ENCODE measurements at places on chromosomes 3 and 15.

- H3K4me3 ChIP-seq, result no peak overlapping the region
- no peaks in the 10 kb centered on the region for H3K36me3 ChIP-seq
- H3K27me3 ChIP-seq, result no peaks in the 10 kb centered on the region
- H3K27ac ChIP-seq, result no peak overlapping the region
- no peaks in the 10 kb centered on the region for H3K4me1 ChIP-seq
These were observed 7.8 kb downstream of the C3orf18 start for GRCh38 chr3:50559702-50560101.

- H3K27me3 ChIP-seq, result no peaks in the 10 kb centered on the region
- no peaks in the 10 kb centered on the region for H3K36me3 ChIP-seq
- no peak overlapping the region for H3K27ac ChIP-seq
- DNase-seq, result no peak
These were observed 66.4 kb downstream of the LRTM1 start for GRCh38 chr3:54861248-54862067.

- peak within 1 kb of the TSS; percentile 76 for H3K27ac ChIP-seq
- H3K36me3 ChIP-seq, result no peaks in the 10 kb centered on the region
- DNase-seq, result peak; percentile 95
- H3K4me1 ChIP-seq, result no peaks in the 10 kb centered on the region
- peaks cover 22% of the 10 kb centered on the region for H3K27me3 ChIP-seq
These were observed at the start of gene MYO1E for GRCh38 chr15:59372352-59373211. Gene MYO1E (minus strand): TSS chr15:59372871. CDS start chr15:59372500, 371 bp downstream.

DNA sequence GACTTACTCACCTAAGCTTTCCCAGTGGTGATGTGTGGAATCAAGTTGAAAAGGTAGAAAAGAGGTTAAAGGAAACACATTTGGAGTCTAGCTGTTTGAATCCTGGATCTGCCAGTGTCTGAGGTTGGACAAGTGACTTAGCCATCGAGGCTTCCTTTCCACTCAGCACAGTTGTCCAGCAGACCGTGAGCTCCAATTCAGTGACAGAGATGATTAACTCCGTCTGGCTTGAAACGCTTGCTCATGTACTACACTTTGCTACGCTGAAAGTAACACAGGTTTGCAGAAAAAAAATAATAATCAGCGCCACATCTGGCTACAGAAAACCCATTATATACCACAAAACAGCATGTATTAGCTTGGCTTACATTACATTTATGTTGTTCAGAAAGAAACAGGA, 364.9 kb upstream of the MCTP2 start:
- no peak overlapping the region for H3K27ac ChIP-seq
- H3K4me3 ChIP-seq, result no peak overlapping the region
- H3K4me1 ChIP-seq, result no peaks in the 10 kb centered on the region
- H3K27me3 ChIP-seq, result no peaks in the 10 kb centered on the region
- DNase-seq, result no peak

GRCh38 chr3:11668243-11669235, 24.8 kb upstream of the VGLL4 start:
- H3K4me3 ChIP-seq, result no peak overlapping the region
- no peaks in the 10 kb centered on the region for H3K4me1 ChIP-seq
- H3K27ac ChIP-seq, result no peak overlapping the region
- no peak for DNase-seq

- no peak for DNase-seq
- H3K4me3 ChIP-seq, result no peak overlapping the region
- no peak overlapping the region for H3K27ac ChIP-seq
- no peaks in the 10 kb centered on the region for H3K27me3 ChIP-seq
These were observed 34.3 kb upstream of the CD47 start for GRCh38 chr3:108125153-108125543.

DNA sequence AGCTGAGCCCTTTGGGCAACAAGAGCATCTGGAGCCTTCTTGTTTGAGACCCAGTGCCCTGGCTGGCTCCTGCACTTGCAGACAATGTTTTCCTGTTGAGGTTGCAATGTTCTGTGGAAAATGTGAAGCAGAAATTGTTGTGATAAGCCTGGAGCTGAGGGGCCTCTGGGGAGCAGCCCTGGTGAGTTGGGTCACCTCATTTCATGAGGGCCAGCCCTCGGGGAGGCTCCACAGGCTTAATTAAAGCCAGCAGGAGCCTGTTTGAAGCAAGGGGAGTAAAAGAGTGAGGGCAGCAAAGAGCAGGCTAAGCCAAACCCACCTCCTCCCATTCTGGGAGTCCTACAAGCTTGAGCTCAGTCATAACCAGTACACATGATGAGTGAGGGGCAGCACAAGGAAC, 154.3 kb downstream of the ALDH1A2 start:
- DNase-seq, result no peak
- no peak overlapping the region for H3K27ac ChIP-seq
- H3K4me3 ChIP-seq, result no peak overlapping the region
- no peaks in the 10 kb centered on the region for H3K27me3 ChIP-seq
- H3K36me3 ChIP-seq, result no peaks in the 10 kb centered on the region
- H3K4me1 ChIP-seq, result no peaks in the 10 kb centered on the region

DNA sequence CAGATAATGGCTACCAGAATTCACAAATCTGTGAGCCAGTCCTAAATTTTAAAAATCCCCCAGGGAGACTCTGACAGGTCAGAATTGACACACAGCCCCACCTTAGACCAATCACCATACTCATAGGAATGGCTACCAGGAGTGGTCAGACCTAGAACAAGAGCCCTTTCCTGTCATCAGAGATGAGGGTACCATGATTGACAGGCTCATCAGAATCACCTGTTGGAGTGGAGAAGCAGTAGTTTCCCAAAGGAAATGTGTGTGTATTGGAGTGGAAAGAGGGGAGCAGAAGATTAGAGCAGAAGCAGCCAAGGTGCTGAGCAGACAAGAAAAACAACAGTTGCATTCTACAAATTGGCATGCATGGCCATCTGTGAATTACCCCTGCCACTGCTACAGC, 27.0 kb upstream of the SSR3 start:
- H3K36me3 ChIP-seq, result no peaks in the 10 kb centered on the region
- no peaks in the 10 kb centered on the region for H3K27me3 ChIP-seq
- H3K4me3 ChIP-seq, result no peak overlapping the region
- no peak for DNase-seq
- no peaks in the 10 kb centered on the region for H3K4me1 ChIP-seq

GRCh38 chr3:175335229-175335628, 476.1 kb downstream of the NAALADL2 start:
- H3K27me3 ChIP-seq, result no peaks in the 10 kb centered on the region
- H3K4me1 ChIP-seq, result no peaks in the 10 kb centered on the region
- H3K36me3 ChIP-seq, result no peaks in the 10 kb centered on the region

DNA sequence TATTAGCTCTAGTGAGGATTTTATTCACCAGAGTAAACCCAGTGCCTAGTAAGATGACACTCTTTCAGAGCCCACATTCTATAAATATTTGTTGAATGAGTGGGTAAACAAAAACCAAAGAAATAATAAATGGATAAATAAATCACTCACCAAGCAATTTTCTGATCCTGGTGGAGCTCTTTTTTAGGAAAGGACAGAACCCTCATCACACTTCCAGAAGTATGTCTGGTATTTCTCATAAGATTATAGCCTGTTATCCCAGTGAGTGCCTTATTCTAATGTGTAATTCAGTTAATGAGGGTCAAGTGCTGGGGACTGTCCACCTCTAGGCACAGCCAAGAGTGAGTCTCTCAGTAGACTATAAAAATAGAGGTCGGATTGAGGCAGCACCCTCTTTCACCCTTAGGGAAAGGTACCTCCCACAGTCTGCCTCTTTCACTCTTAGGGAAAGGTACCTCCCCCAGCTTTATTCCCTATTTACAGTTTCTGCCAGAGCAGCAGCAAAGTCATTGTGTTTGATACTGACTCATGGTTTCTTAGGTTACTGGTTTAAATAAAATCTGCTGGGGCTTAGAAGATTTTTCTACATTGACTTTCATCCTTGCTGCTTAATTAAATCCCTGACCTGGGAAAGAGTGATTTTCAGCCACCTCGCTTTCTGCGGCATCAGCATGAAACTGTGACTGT, 145.0 kb downstream of the STAC start:
- H3K36me3 ChIP-seq, result no peaks in the 10 kb centered on the region
- H3K4me1 ChIP-seq, result peaks cover 3% of the 10 kb centered on the region
- H3K27me3 ChIP-seq, result no peaks in the 10 kb centered on the region
- DNase-seq, result no peak
- H3K4me3 ChIP-seq, result no peak overlapping the region

- no peak overlapping the region for H3K4me3 ChIP-seq
- peaks cover 10% of the 10 kb centered on the region for H3K27me3 ChIP-seq
- H3K36me3 ChIP-seq, result no peaks in the 10 kb centered on the region
- no peak for DNase-seq
- H3K4me1 ChIP-seq, result no peaks in the 10 kb centered on the region
These were observed 19.4 kb upstream of the PLCL2 start for GRCh38 chr3:16865335-16865734.

GRCh38 chr3:86849991-86850390, 141.0 kb downstream of the VGLL3 start:
- H3K4me1 ChIP-seq, result no peaks in the 10 kb centered on the region
- no peak overlapping the region for H3K27ac ChIP-seq
- H3K4me3 ChIP-seq, result no peak overlapping the region
- DNase-seq, result no peak
- H3K27me3 ChIP-seq, result no peaks in the 10 kb centered on the region

DNA sequence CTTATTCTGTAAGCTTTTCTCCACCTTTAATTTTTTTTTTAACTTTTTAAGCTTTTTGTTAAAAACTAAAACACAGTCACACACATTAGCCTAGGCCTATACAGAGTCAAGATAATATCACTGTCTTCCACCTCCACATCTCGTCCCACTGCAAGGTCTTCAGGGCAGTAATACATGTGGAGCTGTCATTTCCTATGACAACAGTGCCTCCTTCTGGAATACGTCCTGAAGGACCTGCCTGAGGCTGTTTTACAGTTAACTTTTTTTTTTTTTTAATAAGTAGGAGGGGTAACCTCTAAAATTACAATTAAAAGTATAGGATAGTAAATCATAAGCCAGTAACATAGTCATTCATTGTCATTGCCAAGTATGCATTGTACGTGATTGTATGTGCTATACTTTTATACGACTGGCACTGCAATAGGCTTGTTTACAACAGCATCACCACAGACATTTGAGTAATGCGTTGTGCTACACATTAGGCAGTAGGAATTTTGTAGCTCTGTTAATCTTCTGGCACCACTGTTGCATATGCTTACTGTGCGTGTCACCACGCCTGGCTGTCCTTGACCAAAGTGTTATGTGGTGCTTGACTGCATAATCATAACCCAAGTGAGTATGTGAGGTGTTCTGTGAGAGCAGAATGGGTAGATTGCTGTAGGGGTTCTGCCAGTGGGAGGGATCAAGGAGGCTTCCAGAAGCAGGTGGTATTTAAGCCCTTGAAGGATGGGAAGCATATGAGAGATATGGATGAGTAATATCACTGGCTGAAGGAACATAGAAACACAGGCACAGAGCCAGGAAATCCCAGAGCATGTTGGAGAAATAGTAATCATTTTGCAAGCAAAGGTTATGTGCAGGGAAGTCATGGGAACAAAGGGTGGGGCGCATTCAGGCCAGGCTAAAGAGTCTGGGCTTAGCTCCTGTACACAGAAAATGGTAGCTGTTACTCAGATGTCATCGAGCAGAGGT, 18.3 kb downstream of the FBXO22 start:
- H3K4me3 ChIP-seq, result no peak overlapping the region
- H3K27me3 ChIP-seq, result no peaks in the 10 kb centered on the region
- H3K27ac ChIP-seq, result no peak overlapping the region
- DNase-seq, result peak; percentile 68
- no peaks in the 10 kb centered on the region for H3K4me1 ChIP-seq

DNA sequence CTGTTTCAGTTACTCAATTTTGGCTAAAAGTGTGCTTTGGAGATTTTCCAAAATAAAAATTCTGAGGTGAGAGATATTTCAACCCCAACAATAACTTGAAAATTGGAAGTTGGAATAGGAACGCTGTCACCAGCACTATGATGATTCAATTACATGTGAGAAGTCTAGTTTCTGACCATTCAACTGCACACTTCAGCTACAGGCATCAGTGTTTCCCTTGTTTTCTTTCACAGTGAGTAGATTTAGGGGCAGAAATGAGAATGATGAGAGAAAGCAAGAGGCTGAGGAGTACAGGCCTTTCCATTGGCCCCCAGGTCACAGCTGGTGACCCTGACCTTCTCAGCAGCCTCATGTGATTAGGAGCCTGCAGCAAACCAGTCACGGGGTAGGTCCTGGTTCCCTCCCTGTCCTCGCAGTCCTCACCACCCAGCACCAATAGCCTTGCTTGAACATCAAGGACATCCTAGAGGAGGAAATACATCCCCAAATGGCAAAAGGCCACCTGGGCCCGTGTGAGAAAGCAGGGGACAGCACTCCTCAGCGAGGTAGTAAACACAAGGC, 10.0 kb upstream of the FILIP1L start:
- no peak overlapping the region for H3K27ac ChIP-seq
- no peak for DNase-seq
- no peaks in the 10 kb centered on the region for H3K4me1 ChIP-seq
- H3K4me3 ChIP-seq, result no peak overlapping the region

DNA sequence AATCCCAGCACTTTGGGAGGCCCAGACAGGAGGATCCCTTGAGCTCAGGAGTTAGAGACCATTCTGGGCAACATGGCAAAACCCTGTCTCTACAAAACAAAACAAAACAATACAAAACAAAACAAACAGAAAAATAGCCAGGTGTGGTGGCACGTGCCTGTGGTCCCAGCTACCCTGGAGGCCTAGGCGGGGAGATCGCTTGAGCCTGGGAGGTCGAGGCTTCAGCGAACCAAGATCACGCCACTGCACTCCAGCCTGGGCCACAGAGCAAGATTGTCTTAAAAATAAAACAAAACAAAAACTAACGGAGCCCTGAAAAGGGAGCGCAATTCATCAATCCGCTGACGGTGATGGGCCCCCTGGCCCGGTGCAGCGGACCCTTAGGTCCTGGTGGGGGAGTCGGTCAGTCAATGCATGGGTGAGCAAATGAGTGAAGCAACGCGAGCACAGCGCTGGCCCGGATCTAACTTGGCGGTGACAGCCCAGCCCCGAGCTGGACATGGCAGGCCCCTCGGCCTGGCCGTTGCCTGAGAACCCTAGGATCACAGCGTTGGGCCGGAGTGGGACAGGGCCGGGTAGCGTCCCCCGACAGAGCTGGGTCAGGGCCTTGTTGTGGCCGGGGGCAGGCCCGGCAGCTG, 52.4 kb upstream of the BLM start:
- H3K27ac ChIP-seq, result peak overlapping the region; percentile 71
- no peaks in the 10 kb centered on the region for H3K27me3 ChIP-seq
- peaks cover 58% of the 10 kb centered on the region for H3K4me1 ChIP-seq
- H3K36me3 ChIP-seq, result no peaks in the 10 kb centered on the region
- peak overlapping the region; percentile 51 for H3K4me3 ChIP-seq

DNA sequence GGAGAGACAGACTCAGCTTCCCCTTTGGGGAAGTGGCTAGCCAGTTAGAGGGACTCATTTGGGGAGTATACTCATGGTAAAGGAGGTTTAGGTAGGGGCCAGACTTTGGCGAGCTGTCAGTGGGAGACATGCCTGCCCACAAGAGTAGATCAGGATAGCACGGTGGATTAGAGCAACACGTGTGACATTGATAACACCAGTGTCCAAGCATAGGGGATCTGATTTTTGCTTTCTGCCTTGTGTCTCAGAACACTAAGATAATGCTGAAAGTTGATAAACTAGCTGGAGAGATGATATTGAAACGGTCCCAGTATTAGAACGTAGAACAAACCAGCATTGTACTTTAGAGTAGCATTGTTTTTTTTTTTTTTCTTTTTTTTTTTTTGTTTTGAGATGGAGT, 25.9 kb downstream of the MAP6D1 start:
- DNase-seq, result no peak
- no peak overlapping the region for H3K27ac ChIP-seq
- H3K27me3 ChIP-seq, result no peaks in the 10 kb centered on the region

- H3K27ac ChIP-seq, result no peak overlapping the region
- no peaks in the 10 kb centered on the region for H3K36me3 ChIP-seq
- H3K4me3 ChIP-seq, result no peak overlapping the region
- DNase-seq, result no peak
These were observed 196.5 kb upstream of the ATP11B start for GRCh38 chr3:182596676-182597410.

GRCh38 chr3:183108470-183108869, 9.2 kb upstream of the MCCC1 start:
- no peak overlapping the region for H3K27ac ChIP-seq
- peaks cover 5% of the 10 kb centered on the region for H3K4me1 ChIP-seq
- H3K27me3 ChIP-seq, result no peaks in the 10 kb centered on the region
- DNase-seq, result no peak
